WERI-Rb-1 (cell line): ENCODE measurements at places on chromosomes 2 and 18.

GRCh38 chr2:39326644-39327043 is 82.9 kb upstream of the CDKL4 start:
- no peak for DNase-seq

DNA sequence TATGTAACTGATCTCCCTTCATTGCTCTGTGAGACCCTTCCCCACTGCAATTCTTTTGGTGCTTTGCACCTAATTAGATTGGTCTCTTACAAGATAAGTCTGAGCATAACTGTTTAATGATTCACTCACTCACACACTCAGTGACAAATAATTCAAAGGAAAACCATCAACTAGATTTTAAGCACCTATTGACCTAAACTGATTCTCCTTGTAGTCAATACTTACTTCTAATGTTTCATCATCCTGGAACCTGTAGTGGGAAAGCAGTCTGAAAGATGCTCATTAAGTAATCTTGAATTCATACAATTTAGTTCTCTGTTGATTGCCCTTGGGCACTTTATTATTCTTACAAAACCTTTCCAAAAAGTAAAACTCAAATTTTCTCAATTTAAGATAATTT is 74.3 kb upstream of the COL5A2 start:
- no peak for DNase-seq

GRCh38 chr2:57941816-57942215 is 104.8 kb upstream of the VRK2 start:
- DNase-seq, result no peak

DNA sequence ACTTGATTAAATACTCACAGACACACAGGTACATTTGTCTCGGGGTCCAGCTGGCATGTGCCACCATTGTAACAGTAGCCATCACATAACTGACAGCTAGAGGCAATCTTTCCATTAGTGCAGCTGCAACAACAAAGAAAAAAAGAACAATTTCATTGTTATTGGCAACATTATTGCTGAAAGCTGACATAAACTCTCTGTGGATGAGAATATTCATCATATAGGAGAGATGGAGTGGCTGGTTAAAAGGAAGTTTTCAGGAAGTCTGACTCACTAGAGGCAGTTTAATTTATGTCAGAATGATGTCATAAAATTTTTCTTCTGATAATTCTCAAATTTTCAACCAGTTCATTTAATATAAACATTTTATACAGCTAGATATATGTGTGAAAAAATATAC is 1490.0 kb upstream of the NXPH2 start:
- no peak for DNase-seq

DNA sequence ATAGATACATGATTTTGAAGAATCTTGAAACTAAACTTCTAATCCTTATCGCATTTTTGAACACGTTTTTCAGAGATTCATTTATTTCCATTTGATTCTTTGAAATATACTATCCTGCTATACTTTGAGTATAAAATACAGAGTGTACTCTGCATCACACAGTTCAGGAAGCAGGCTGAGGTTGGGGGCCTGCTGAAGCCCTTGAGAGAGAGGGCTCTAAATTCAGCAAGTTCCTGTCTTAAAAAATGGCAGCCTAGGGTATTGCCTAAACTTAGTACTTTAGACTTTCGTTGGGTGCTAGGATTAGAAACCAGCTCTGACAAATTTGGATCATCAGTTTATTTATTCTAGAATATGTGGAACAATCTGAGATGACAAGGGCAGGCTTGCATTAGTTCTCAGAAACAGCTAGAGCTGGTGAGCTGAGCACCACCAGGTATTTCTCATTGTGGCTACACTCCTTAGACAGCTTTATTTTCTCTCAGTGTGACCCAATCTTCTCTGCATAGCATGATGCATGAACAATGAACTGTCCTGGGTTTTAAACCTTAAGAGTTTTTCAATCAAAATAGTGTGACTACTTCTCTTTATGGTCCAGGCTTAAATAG is 49.1 kb downstream of the TFPI start:
- no peak for DNase-seq

GRCh38 chr2:195863564-195863963 is 205.1 kb downstream of the DNAH7 start:
- no peak for DNase-seq

- DNase-seq, result no peak
Measured at GRCh38 chr2:33158482-33159003, 211.8 kb downstream of the LTBP1 start.

DNA sequence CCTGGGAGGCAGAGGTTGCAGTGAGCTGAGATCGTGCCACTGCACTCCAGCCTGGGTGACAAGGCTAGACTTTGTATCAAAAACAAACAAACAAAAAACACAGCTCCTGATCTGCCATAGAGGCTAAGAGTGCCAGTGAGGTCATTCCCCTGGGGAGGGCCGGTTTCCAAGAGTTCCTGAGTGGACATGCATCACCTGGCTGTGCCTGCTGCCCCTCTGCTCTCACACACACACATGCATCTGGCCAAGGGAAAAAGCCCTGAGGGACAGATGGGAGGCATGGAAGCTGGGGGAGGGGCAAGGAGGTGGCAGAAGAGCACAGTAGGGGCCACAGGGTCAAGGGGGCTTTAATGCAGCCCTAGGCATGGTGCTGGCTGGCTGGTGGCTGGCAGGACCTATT is 60.4 kb downstream of the ZBTB7C start:
- DNase-seq, result peak; percentile 53

GRCh38 chr2:149861034-149861433 is 273.5 kb upstream of the MMADHC start:
- DNase-seq, result no peak

DNA sequence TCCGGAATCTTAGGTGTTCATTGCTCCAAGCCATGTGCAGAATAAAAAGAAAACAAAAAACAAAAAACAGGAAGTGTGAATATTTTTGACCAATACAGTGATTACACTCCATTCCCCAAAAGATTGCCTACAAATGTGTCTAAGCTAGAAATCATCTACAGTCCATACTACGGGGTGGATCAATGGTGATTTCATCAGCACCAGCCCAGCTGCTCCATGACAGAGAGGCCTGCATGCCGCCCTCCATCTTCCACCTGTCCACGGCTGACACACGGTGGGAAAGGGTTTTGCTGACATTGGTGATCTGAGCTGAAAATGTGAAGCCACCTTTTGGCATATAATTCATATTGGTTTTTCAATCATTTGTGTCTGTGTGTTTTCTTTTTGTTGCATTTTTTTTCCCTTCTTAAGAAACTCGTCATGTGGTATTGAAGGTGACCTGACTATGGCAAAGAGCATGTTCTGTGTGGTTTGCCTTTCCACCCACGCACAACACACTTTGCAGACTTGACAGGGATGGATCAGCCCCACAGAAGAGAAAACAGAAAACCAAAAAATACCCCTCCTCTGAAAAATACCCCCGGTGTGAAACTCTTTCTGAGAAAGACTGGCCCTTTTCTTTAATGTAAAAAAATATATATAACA is 533.1 kb downstream of the RNF144A start:
- DNase-seq, result no peak

DNA sequence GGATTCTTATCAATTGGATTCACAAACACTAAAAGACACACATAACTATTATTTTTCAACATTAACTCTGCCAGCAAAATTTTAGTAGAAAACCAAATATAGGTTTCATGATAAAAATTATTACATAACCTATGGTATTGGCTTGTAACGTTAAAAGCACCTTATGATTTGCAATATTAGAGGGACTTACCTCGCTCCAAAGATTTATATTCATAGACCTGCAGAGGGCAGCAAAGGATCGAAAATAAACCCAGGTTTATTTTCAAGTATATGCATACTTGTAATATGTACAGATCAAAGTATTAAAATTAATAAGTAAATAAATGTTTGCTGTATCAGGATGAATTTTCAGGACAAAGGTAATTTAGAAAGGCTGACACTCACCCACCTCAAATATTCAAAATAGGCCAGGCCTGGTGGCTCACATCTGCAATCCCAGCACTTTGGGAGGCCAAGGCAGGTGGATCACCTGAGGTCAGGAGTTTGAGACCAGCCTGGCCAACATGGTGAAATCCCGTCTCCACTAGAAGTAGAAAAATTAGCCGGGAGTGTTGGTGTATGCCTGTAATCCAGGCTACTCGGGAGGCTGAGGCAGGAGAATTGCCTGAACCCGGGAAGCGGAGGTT is 45.3 kb downstream of the LRPPRC start:
- DNase-seq, result no peak

- DNase-seq, result no peak
Measured at GRCh38 chr18:2002604-2003003, 568.7 kb downstream of the METTL4 start.

- DNase-seq, result peak; percentile 50
Measured at GRCh38 chr18:76451396-76452331, 43.4 kb downstream of the ZNF516 start.

DNA sequence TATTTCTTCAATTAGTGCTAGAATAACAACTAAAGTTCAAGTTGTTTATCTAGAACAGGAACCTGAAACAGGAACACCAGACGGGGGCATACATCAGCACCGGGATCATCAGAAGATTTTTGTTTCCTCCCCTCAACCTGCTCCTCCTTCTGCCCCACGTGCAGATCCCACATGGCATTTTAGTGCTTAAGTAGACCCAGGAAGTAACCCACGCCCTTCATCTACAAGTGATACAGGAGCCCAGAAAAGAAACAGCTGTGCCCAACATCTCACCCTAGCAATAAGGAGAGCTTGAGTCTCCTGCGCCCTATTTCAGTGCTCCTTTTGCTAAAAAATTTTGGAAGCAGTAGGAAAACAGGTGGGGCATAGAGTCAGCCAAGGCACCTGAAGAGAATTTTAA is 5.2 kb downstream of the ZNF385B start:
- no peak for DNase-seq

GRCh38 chr18:76881744-76882143 is 59.4 kb downstream of the ZNF236 start:
- DNase-seq, result no peak

GRCh38 chr2:186477790-186478189 is 8.3 kb upstream of the ZC3H15 start:
- DNase-seq, result no peak

GRCh38 chr2:197556456-197556855 is 40.6 kb downstream of the MOB4 start:
- DNase-seq, result no peak

DNA sequence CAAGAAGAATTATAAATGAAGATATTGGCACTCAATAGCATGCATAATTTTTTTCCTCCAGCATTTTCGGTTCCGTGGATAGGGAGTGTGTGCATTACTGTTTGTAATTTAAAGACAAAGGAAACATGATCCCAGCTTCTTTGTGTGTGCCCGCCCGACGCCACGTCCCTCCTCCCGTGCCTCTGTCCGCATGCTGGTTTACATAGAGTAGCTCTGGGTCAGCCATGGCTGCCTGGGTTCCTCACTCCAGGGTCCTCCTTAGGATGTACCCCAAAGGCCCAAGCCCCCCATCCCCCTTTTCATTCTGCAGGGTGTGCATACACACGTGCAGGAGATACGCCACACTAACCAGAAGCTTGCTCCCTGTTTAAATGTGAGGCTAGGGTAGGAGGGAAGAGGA is 214.7 kb downstream of the KLHL29 start:
- DNase-seq, result no peak

DNA sequence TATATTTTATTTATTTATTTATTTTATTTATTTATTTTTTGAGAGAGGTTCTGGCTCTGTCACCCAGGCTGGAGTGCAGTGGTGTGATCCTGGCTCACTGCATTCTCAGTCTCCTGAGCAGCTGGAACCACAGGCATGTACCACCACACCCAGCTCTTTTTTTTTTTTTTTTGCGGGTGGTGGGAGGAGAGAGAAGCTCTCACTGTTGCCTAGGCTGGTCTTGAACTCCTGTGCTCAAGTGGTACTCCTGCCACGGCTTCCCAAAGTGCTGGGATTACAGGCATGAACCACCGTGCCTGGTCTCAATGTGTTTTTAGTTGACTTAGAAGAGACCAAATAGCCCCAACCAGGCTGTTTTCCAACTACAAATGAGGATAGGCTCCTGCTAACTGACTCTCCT is 80.7 kb downstream of the PDCL3 start:
- no peak for DNase-seq
